ENCODE measurements at places on chromosomes 6 and 20.

GRCh38 chr20:49037962-49038387 is 8.1 kb upstream of the CSE1L start:
- no peak for DNase-seq

DNA sequence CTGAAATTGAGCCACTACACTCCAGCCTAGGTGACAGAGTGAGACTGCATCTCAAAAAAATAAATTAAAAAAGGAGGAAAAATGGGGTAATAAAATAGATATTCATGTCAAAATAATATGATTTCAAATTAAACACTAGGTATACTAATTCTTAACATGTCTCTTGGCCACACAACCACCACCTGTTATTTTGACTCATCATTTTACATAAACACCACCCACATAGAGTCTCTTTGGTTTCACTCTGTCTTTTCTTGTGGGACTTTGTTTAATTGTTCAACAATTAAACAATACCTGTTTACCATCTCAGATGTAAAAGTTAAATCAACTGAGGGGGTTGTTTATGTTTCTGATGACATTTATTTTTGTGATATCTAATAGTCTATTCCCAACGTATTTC is 476.8 kb upstream of the ADGRB3 start:
- no peak for DNase-seq

GRCh38 chr20:4256874-4257273 is 241.5 kb upstream of the RNF24 start:
- DNase-seq: no peak

GRCh38 chr6:113732384-113732966 is 124.7 kb upstream of the MARCKS start:
- DNase-seq: peak; percentile 50

DNA sequence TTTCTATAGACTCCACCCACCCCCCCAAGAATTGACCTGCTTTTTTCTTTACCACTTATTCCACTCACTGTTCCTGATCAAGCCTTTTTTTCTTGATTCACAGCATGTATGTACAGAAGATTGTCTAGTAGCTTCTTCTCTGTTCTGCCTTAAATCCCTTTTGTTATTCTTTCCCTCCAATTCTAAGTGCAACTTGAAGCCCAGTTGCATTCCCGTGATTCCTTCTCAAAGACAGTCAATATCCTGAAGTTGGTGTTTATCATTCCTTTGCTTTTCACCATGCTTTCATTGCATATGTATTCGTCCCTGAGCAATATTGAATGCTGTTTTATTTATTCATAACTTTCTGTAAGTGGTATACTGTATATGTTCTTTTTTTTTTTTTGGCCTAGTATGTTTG is 21.0 kb downstream of the XRN2 start:
- DNase-seq: no peak

DNA sequence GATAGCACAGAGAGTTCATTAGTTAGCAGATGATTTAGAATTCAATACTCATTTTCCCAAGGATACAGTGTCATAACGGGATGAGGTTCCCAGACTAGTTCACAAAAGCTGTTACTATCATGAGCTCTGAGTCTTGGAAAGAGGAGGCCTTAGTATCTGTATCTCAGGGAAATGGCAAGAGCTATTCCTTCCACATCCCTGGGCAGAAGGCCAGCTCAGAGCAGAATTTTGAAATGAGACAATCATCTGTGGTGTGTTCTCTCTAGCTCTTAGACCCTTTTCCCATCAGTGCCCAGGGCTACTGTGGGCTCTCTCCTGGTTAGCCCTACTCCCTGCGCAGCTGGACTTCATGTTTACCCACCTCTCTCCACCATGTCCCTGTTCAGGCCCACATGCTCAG is 64.5 kb downstream of the JAG1 start:
- DNase-seq: peak; percentile 63

DNA sequence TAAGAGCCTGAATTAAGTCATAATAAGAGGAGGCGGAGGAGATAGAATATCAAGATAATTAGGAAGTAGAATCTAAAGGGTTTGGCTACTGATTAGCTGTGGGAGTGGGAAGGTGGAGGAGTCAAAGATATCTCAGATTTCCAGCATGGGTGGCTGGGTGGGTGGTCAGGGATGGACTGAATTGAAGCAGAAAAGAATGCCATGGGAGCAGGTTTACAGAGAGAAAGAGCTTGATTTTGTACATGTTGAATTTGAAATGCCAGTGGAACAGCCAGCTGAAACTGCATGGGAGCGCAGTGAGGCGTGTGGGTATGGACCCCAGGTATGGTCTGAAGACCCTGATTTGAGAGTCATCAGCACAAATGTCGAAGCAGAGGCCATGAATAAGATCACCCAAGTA is 1.4 kb upstream of the HLA-DMA start:
- no peak for DNase-seq

- no peak for DNase-seq
Observed at GRCh38 chr6:7502743-7503142, 38.7 kb upstream of the DSP start.

GRCh38 chr6:90285042-90285481 is 11.6 kb downstream of the BACH2 start:
- DNase-seq: no peak

DNA sequence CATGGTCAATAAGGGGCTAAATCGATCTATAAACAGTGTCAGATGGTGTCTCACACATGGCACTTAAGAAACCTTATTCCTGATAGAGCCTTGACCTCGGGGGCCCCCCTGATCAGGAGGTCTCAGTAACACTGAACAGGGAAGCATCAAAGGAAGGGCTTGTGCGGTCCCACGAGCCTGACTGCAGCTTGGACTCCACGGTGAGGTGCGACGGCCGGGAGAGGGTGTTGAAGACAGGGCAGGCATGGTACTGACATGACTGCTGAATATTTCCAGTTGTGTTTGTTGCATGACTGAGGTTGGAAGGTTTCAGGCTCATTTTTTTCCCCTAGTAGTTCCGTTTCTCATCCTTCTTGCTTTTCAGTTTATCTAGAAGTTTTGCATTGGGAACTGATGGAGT is 107.1 kb upstream of the JAG1 start:
- DNase-seq: no peak

GRCh38 chr6:144320741-144321140 is 35.6 kb downstream of the UTRN start:
- DNase-seq: no peak

DNA sequence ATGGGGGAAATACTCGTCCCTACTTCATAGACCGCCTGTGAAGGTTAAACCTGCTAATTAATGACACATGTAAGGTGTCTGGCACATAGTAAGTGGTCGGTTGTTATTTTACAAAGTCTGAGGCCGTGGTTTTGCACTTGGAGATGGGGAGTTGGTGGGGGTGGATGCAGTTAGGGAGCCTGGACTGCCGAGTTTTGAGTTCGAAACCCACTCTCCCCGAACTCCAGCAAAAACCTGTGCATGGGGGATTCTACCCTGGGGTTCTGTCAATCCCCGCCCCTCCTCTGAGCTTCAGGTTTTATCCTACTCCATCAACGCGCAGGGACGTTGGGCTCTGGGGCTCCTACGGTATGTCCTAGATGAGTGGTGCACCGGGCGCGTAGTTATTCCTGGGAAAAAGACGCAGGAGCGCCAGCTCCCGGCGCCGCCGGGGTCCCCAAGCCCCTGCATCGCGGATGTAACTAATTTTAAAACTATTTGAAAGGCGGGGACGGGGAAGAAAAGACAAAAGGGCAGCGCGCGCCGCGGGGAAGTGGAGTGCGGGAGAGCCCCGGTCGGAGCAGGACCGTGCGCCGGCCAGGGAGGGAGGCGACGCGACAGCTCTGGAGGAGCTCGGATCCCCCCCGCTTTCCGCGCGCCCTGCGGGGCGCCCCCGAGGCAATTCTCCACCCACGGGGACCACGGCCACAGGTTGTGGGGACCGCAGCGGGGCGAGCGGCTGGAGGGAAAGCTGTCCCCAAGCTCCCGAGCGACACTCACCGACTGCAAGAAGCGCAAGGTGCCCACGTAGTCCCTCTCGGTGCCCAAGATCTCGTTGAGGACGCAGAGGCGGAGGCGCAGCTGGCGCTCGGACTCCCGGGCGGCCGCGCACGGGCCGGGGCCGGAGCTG is 672 bp downstream of the PREX1 start:
- peak; percentile 62 for DNase-seq

DNA sequence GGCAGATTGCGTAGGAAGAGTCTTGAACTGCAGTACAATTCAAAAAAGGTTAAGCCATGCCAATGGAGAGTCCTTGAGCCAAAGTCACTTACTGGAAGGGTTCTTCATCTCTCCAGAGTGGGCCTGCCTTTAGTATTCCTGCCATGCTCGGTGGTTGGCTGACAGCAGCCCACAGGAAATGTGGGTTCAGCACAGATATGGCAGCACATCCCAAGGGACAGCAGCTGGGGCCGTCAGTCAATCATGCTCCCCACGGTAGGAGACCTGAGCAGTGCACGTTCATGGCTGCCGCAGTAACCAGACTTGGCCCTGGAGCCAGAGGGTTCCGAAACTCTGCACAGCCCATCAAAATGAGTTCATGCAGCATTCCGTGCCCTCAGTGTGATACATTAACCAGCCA is 63.6 kb upstream of the SIRPA start:
- DNase-seq: no peak

- DNase-seq: no peak
Observed at GRCh38 chr20:14700639-14700960, 363.2 kb upstream of the FLRT3 start.

DNA sequence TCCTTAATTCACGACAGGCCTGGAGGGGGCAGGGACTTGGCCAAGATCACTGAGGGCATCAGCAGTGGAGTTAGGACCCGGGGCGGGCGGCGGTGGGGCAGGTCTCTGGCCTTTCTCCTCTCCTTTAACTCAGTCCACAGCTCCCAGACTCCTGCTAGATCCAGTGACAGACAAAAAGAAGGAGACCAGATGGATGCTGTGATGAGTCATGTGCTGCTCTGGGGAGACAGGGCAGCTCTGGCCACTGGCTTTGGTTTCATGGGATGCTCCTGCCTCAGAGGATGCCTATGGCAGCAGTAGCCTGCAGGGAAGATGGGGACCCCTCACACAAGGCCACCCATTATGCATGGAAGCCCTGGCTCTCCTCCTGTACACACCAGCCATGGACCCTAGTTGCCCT is 20.5 kb downstream of the EPB41L1 start:
- no peak for DNase-seq

- DNase-seq: peak; percentile 30
Observed at GRCh38 chr20:15708984-15709598, 864.2 kb downstream of the KIF16B start.

DNA sequence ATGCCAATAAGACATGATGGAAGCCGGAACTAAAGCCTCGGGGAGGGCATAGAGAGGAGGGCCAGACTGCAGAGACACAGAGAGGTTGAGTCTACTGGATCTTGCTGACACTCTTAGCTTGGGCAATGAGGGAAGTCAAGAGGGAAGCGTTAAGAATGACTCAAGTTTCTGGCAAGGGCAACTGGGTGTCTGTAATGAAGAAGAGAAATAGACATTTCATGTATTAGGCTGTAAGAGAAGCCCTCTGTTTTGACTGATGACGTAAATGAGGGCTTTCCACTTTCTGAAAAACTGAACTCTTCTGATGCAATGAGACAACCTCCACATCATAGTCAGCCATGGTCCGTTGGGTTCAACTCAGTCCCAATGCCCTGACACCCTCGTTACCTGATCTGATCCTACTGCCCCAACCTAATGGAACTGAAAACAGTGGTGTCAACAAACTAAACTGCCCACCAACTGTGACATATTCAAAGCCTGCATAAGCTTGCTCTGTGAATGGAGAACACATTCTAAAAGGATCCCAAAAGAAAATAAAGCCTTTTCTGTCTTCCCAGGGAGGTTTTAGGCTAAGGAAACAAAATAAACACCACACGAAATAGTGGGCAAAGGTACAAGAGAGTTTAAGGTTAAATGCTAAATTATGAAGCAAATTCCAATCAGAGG is 45.8 kb upstream of the PNRC1 start:
- no peak for DNase-seq

Data from psoas muscle (tissue), 8 donors.